ENCODE measurements at places on chromosomes 5 and 9. TPM values are rescaled to one million over a fixed set of nuclear protein-coding genes. Genes with fewer than 3 reads are reported as not detected.

The HSPB3 gene
- total RNA-seq, result not detected

- DNase-seq, result no peak
Observed at GRCh38 chr9:14057368-14058324, 256.3 kb downstream of the NFIB start.

The GARIN3 gene
- total RNA-seq, result not detected

GRCh38 chr9:126681336-126681735, 67.6 kb downstream of the LMX1B start:
- peak; percentile 19 for DNase-seq

The CDH9 gene
- not detected for total RNA-seq

- DNase-seq, result no peak
Observed at GRCh38 chr5:134813407-134813806, 32.4 kb upstream of the C5orf24 start.

The CARD6 gene
- total RNA-seq, result 6.6 TPM

DNA sequence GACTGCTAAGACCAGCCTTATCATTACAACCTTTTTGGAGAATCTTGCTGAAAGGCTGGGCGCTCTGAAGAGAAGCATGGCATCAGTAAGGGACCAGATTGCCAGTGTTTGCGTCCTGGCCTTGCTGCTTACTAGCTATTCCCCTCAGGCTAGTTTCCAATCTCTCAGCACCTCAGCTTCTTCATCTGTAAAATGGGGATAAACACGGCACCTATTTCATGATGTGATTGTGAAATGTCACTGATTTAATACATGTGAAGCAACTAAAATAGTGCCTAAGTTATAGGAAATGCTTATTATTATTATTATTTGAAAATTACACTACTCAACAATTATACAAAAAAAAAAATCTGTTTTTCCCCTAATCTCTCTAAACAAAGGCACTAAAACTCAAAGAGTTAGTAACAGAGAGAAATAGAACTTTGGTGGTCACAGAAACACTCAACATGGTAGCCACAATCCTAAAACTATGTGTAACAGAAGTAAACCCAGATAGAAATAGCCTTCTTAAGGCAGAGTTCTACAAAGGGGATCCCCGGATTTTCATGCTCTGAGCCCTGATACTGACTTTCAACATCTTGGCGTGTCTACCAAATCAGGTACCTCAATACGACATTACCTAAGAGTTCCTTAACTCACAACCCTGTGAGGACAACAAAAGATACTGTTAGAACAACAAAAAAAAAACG, 62.0 kb downstream of the ENC1 start:
- no peak for DNase-seq

- peak; percentile 43 for DNase-seq
Observed at GRCh38 chr9:86867804-86868313, 79.4 kb downstream of the GAS1 start.

GRCh38 chr9:114098936-114099668, at the start of gene KIF12:
Gene KIF12, minus strand, starts transcription at chr9:114099292. Its CDS starts 16 bp downstream, at chr9:114099276.
- DNase-seq, result no peak

The PPP3R2 gene
- total RNA-seq, result not detected

DNA sequence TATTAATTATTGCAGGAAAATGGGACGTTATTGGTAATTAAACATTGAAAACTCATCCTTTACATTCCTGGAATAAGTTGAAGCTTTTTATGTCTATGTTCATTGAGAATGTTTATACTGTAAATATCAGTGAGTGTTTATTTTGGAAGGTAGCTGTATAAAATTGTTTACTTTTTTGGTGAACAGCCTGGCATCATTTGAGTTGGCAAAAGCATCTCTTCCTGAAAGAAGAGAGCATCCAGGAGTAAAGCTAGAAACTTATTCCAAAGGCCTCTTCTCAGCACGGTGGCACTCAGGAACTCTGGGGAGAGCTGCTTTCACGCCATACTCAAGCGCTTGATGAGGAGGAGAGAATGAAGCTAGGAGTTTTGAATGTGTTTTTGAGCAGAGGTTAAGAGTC, 79.9 kb downstream of the GAPVD1 start:
- DNase-seq, result no peak

GRCh38 chr5:119366540-119366881, 10.7 kb downstream of the TNFAIP8 start:
- no peak for DNase-seq

- DNase-seq, result no peak
Observed at GRCh38 chr5:31255041-31255440, 61.6 kb downstream of the CDH6 start.
